ENCODE measurements at places on chromosomes 16 and 17.

DNA sequence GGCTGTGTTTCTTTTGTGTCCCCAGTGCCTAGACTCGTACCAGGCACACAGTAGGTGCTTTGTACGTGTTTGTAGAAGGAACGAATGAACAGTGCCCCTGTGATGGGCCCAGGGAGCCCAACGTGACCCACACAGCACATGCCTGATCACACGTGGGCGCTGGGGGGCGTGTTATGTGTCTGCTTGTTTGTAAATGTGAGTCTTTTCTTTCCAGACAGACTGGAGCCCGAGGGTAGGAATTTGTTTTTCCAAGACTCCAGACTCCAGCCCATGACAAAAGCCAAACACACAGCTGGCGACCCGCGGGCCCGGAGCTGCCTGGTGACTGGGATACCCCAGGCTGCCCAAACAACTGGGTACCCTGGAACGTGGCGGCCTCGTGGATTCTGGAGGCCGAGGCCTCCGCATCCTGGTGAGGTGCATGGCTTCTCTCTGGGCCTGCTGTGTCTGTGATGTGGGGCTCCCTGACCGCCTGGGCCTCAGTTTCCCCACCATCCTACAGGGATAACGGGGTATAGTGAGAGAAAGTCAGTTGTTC is 14.9 kb upstream of the CBFA2T3 start:
- no peaks in the 10 kb centered on the region for H3K36me3 ChIP-seq
- H3K27me3 ChIP-seq: no peaks in the 10 kb centered on the region
- H3K27ac ChIP-seq: no peak overlapping the region
- no peak overlapping the region for H3K4me3 ChIP-seq

GRCh38 chr17:50523208-50523607 is 9.3 kb upstream of the EPN3 start:
- no peaks in the 10 kb centered on the region for H3K27me3 ChIP-seq
- no peak overlapping the region for H3K4me3 ChIP-seq
- no peaks in the 10 kb centered on the region for H3K36me3 ChIP-seq

DNA sequence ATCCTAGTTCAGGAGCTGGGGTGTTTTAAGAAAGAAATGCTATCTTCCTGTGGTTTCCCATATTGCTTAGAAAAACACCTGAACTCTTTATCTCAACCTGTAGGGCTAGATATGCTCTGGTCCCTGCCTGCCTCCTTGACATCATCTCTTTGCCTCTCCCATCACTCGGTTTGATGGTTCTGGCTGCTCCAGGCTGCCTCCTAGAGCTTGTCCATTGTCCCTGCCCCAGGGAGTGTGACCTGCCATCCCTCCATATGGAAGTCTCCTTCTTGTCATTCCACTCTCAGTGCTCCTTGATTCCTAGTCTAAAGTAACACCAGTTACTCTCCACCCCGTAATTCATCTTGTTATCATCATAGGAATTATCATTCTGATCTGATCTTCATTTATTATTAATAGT is 369.0 kb upstream of the EEF2KMT start:
- peaks cover 4% of the 10 kb centered on the region for H3K27me3 ChIP-seq
- no peaks in the 10 kb centered on the region for H3K36me3 ChIP-seq
- no peak for DNase-seq
- no peaks in the 10 kb centered on the region for H3K4me1 ChIP-seq

GRCh38 chr17:7284911-7285310 is 3.4 kb downstream of the SLC2A4 start:
- H3K4me1 ChIP-seq: no peaks in the 10 kb centered on the region
- no peak overlapping the region for H3K4me3 ChIP-seq
- no peak overlapping the region for H3K27ac ChIP-seq
- H3K36me3 ChIP-seq: peaks cover 27% of the 10 kb centered on the region
- H3K27me3 ChIP-seq: no peaks in the 10 kb centered on the region

GRCh38 chr17:43169561-43170139 is 1.4 kb upstream of the NBR1 start:
- DNase-seq: peak; percentile 49
- H3K36me3 ChIP-seq: no peaks in the 10 kb centered on the region
- H3K4me3 ChIP-seq: peak overlapping the region; percentile 82
- H3K4me1 ChIP-seq: peaks cover 13% of the 10 kb centered on the region

- H3K4me1 ChIP-seq: peaks cover 3% of the 10 kb centered on the region
- H3K36me3 ChIP-seq: peaks cover 48% of the 10 kb centered on the region
- no peak overlapping the region for H3K4me3 ChIP-seq
- H3K27me3 ChIP-seq: no peaks in the 10 kb centered on the region
- H3K27ac ChIP-seq: peak overlapping the region; percentile 47
- peak; percentile 97 for DNase-seq
Observed at GRCh38 chr16:70573451-70574121, 50.0 kb downstream of the SF3B3 start.

Data from cardiac muscle cell (in vitro differentiated cells and primary cell).